Stimulated activated CD4-positive, alpha-beta T cell treated with anti-CD3 and anti-CD28 coated beads, TNF-alpha, amount 100 ng/mL, for 1 hour (primary cell): ENCODE measurements at places on chromosomes 5 and 9.

GRCh38 chr5:76204713-76205112, 121.5 kb downstream of the SV2C start:
- DNase-seq: no peak

- no peak for DNase-seq
These were observed 59.9 kb downstream of the GABRA6 start for GRCh38 chr5:161745392-161745791.

DNA sequence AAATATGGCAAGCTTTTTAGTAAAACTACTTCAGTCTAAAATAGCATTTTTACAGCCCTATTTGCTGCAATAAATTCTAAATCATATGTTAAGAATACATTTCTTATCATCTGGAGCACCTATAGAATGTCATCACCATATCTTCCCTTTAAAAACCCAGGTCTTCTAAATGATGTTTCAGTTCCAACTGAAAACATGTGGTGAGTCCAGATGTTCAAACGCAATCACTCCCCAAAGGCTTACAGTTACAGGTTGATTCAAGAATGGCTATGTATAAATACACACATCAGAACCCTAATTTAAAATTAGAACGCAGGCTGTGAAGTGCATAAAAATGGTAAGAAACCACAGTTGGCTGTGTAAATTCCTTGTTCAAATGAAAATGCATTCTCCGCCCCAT, 796.3 kb downstream of the MAT2B start:
- DNase-seq: no peak

- DNase-seq: no peak
These were observed 252.6 kb downstream of the ADAMTSL1 start for GRCh38 chr9:18726546-18726945.

- no peak for DNase-seq
These were observed 19.7 kb upstream of the PHYKPL start for GRCh38 chr5:178252258-178252657.

GRCh38 chr9:78713614-78714405, 416.9 kb downstream of the PSAT1 start:
- no peak for DNase-seq

DNA sequence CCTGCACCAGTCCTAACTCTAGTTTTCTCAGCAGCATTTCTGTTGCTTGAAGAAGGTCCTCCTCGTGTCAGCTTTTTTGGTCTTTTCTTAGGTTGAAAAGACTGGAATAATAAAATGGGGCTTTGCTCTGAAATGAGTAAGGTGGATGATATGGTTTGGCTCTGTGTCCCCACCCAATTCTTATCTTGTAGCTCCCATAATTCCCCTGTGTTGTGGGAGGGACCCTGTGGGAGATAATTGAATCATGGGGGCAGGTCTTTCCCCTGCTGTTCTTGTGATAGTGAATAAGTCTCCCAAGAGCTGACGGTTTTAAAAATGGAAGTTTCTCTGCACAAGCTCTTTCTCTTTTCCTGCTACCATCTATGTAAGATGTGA, 53.6 kb downstream of the LIX1 start:
- no peak for DNase-seq

GRCh38 chr5:50667023-50667652, 701 bp downstream of the PARP8 start:
- DNase-seq: no peak

- DNase-seq: no peak
These were observed 2.2 kb downstream of the FTMT start for GRCh38 chr5:121853850-121854249.

GRCh38 chr9:83957248-83957513, 22.8 kb downstream of the HNRNPK start:
- no peak for DNase-seq
